Kidney capillary endothelial cell (primary cell): ENCODE measurements at places on chromosomes 7 and 10.

DNA sequence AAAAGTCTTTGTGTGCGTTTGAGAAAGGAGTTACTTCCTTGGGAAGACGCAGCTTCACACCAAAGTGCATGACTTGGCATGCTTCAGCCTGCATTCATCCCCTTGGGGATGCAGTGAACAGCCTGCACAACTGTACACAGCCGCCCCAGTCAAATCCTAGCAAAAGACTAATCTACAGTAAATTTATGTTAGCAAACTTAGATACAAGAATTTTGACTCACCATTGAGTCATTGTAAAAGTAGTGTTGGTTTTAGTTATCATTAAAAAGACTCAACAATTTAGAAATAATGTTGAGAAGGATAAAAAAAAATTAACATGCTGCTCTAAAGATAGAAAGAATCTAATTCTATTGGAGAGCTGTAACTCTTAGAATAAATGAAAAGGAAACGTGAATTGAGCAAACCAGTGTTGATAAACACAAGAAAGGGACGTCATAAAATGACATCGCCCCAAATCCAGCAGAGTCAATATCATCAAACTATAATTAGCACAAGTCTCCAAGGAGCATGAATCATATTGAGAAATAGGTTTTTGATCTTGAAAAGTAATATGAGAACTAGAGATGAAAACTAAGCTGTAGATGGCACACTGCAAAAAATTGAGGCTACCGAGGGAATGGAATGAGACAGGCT lies 11.9 kb upstream of the OPTN start:
- DNase-seq = no peak

- DNase-seq = peak; percentile 96
These were observed 56.4 kb upstream of the CAV2 start for GRCh38 chr7:116443101-116443523.

GRCh38 chr10:85635650-85636049 lies 730.9 kb downstream of the GRID1 start:
- no peak for DNase-seq

DNA sequence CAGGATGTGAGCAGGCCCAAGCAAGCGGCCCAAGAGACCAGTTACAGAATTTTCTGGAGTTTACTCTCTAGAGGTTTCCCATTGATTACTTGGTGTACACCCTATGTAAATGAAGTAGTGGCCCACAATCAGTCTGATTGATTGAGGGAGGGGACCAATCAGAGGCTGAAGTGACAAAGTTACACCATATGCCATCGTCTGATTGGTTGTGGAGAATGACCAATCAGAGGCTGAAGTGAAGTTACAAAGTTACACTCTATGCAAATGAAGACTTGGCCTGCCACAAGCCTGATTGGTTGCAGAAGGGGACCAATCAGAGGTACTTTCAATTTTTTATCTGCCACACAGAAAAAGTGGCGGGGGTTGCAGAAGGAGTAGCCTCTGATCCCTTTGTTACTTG lies 83.7 kb downstream of the KIF20B start:
- DNase-seq = no peak

- no peak for DNase-seq
These were observed 36.1 kb upstream of the CCNY start for GRCh38 chr10:35300063-35300699.

- peak; percentile 21 for DNase-seq
These were observed 1.2 kb upstream of the WNT2 start for GRCh38 chr7:117323851-117324711.
